ENCODE measurements at places on chromosomes 13 and 19.
A peak's percentile ranks its signal among the peaks of the same experiment; 100 is the strongest.

GRCh38 chr19:49442354-49442753, 1.0 kb upstream of the SLC17A7 start:
- DNase-seq = peak; percentile 88

GRCh38 chr19:20664901-20665781, 3.8 kb upstream of the ZNF626 start:
- DNase-seq = no peak

DNA sequence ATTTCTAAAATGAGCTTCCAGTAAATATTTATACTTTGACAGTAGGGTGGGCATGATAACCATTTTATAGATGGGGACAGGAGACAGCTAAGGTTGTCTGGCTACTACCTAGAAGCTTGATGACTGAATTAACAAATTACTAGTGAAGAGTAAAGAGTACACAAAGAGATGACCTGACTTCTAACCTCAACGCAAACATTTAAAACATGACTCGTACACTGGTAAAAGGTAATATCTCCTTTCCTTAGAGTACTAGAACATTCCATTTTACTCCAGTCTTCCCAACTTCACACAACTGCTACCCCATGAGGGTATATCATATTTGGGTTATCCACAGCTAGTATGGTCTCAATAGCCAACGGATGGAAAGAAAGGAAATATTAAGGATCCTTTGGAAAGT, 258.9 kb downstream of the FOXO1 start:
- no peak for DNase-seq

GRCh38 chr13:114121031-114121430, 11.4 kb downstream of the RASA3 start:
- no peak for DNase-seq

DNA sequence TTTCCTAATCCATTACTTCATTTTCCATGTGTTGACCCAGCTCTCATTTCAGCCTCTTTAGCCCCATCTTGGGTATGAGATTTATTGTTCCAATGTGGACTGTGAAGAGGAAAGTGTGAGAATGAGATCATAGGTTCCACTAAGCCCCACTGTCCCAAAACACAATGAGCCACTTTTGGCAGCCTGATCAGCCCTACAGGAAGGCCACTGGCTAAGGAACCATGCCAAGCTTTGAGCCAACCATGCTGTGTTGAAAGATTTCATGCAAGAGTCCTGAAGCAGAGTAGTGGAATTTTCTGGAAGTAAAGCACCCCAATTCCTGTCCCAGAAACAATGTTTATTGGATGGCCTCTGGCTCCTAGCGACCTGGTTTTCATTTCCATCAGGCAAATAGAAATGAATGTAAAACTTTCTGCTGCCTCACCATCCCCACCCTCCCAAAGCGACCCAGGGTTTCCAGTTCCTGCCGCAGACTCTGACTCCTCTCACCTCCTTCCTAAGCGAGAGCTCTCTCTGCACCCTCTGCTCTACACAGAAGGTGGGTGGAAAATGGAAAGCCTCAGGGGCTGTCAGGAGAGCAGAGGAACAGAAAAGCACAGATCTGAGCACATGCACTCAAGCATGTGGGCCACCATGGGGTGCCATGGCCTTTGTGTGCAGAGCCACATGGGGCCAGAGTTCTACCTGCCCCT, 73.1 kb downstream of the KCTD12 start:
- no peak for DNase-seq

DNA sequence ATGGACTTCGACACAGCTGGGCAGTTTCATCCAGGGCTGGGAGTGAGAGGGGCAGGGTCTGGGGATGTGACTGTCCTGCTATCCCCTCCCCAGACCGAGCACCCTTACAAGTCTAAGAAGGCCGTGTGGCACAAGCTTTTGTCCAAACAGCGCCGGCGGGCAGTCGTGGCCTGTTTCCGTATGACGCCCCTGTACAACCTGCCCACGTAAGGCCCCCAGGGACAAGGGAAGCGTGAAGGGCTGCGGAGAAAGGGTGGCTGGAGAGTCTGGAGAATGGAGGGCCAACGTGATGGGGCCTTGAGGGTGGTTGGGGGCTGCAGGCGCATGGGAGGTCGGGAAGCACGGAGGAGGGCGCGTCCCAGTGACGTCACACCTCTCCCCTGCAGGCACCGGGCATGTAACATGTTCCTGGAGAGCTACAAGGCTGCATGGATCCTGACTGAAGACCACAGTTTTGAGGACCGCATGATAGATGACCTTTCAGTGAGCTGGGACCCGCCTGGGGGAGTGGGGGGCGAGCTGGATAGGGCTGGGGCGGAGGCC, 89.5 kb downstream of the MAP4K1 start:
- DNase-seq = no peak

- DNase-seq = no peak
Measured at GRCh38 chr19:23823952-23824389, 65.3 kb upstream of the ZNF681 start.

DNA sequence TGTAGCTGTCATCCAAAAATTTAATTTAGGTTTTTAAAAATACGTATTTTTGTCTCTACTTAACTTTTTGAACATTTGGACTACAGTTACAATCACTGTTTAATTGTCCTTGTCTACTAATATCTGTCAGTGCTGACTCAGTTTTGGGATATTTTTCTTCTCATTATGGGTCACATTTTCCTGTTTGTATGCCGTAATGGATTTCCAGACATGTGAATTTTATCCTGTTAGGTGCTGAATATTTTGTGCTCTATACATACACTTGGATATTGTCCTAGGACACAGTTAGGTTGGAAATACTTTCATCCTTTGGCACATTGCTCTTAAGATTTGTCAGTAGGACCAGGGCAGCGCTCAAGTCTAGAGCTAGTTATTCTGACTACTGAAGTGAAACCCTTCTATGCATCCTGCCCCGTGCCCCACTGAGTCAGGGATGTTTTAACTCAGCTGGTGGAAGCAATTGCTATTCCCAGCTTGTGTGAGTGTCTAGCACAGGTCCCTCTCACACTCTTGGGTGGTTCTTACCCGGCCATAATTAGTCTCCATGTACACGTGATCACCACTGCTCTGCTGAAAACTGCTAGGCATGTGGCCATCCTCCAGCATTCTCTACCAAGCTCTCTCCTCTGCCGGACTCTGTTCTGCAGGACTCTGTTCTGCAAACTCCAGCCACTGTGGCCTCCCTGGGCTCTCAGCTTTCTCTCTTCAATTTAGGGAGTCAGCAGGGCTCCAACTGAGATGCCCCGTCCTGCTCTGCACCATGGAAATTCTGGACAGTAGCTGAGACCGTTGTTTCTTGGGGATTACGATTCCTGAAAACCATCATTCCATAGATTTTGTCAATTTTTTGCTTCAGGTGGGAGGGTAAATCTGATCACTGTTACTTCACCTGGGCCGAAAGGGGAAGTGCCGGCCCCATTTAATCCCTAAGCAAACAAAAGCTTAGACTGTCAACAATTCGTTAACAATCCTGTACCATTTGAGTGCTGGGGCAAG, 11.1 kb downstream of the PROZ start:
- no peak for DNase-seq

GRCh38 chr19:40225440-40226305, 816 bp downstream of the CCNP start:
- no peak for DNase-seq

GRCh38 chr13:44969551-44970484, 19.5 kb downstream of the NUFIP1 start:
- no peak for DNase-seq

GRCh38 chr19:27815985-27816384, 1397.0 kb downstream of the UQCRFS1 start:
- no peak for DNase-seq

GRCh38 chr13:30037306-30037705, 186.9 kb upstream of the UBL3 start:
- no peak for DNase-seq

- DNase-seq = no peak
Measured at GRCh38 chr13:20442375-20442774, 83.3 kb downstream of the CRYL1 start.

DNA sequence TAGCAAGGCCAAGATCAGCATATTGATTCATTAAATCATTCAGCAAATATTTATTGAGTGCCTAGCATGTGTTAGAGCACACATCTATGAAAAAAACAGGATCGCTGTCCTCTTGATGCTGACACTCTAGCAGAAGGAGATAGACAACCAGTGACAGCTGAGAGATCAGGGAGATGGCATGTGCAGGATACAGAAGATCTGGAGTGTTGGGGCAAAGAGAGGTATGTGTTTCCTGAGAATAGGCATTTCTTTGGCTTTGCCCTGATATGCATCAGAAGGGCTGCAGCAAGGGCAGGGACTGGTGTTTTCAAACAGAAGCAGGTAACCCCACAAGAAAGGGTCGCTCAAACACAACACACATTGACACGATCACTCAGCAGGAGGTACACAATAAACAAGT, 423.4 kb downstream of the FOXO1 start:
- DNase-seq = no peak

- no peak for DNase-seq
Measured at GRCh38 chr13:84481958-84482357, 599.7 kb upstream of the SLITRK1 start.

DNA sequence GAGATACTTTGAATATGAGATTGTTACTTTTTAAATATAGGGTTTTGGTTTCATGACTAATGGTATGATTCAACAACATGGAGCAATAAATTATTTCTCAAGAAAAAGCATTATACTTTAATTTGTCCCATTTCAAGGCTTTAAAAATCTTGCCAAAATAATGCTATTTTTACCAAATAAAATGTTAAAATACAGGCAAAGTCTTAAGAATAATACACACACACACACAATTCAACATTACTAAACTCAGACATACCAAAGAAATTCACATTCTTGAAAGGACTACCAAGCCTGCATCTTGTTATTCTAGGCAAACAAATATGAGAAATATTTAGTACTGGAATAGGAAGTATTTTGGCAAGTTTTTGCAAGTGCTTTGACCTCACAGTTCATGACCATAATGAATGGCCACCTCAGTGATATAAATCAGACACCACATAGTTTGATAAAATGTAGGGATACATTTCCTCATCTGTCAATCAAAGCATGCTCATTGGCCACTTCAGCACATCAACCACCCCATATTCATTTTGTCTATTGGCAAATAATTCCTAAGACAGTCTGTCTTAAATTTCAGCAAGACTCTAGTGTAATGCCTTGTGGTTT, 107.2 kb downstream of the NALCN start:
- no peak for DNase-seq

- no peak for DNase-seq
Measured at GRCh38 chr13:77184455-77184854, 142.4 kb downstream of the MYCBP2 start.

DNA sequence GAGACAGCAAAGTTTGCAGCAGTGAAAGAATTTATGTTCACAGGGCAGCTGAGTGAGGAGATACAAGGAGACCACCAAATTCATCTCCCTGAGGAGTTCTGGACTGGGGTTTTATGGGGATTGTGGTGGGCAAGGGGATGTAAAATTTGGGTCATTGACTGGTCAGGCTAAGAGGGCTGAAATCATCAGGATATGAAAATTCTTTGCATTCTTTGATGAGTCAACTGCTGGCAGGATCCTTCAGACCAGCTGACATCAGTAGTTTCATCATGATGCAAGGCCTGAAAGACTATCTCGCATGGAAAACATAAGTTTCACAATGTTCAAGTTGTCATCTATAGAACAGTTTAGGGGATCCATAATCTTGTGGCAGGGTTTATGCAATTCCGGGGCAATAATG, 869.5 kb upstream of the PCDH9 start:
- peak; percentile 17 for DNase-seq

- no peak for DNase-seq
Measured at GRCh38 chr13:85434927-85435326, 364.3 kb downstream of the SLITRK6 start.

DNA sequence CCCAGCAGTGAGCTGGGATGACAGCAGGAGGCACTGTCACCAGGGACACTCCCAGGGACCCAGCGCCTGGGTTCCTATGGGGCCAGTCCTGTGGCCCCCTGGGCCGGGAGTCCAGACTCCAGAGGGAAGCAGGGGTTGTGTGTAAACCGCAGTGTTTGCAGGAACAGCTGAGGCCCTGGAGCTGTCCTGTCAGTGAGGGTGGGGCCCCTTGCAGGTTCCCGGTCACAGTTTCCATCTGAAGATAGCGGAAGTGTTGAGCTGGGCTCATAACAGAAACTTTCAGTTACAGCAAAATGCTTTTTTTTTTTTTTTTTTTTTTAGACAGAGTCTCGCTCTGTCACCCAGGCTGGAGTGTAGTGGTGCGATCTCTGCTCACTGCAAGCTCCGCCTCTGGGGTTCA, 17.7 kb upstream of the CSNK1G2 start:
- DNase-seq = no peak

DNA sequence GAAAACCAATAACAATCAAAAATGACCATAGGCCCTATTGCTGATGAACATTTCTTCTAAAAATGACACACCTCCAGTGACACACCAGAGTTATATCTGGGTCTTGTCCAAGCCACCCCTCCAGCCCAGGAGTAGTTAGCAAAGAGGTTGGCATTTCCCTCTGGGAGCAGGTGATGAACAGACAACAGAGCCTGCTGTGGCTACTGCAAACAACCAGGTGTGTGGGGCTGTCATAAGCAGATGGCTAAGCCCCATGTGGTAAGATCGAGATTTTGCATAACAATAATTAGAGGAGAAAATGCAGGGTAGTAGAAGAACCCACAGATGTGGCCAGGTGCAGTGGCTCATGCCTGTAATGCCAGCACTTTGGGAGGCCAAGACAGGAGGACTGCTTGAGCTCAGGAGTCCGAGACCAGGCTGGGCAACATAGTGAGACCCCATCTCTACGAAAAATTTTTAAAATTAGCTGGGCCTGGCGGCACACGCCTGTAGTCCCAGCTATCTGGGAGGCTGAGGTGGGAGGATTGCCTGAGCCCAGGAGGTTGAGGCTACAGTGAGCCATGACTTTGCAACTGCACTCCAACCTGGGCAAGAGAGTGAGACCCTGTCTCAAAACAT, 5.0 kb downstream of the XRCC1 start:
- DNase-seq = no peak

All from H54 (cell line).